ENCODE measurements at places on chromosomes 11 and 22.

DNA sequence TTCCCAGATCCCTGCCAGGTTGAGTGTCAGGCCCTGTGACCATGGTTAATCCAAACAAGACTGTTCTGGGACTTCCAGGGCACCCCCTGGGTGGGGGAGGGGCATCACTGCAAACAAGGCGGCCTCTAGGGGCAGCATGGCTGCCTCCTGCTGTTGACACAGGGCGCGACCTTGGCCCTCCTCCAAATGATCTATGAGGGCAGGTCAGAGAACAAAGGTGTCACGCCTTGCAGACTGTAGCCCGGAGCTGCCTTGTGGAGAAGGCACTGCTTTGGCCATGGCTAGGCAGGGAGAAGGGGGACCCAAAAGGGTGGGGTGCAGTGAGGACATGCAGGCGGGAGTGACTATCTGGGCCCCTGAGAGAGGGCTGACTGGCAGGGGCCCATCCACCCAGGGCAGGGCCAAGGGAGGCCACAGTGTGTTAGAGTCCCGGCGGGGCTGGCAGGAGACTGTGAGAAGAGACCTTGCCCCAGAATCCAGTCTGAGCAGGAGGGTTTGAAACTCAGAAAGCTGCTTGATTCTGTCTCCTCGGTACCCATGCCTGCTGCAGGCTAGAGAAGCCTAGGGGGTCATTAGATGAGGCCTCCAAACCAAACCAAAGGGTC, 35.6 kb downstream of the KCNC1 start:
- ATAC-seq: no peak

- ATAC-seq: no peak
These were observed 155.2 kb downstream of the MAML2 start for GRCh38 chr11:96187822-96188221.

GRCh38 chr11:17343907-17344306, 7.7 kb upstream of the NCR3LG1 start:
- ATAC-seq: no peak

GRCh38 chr11:117523680-117524079, 196.0 kb downstream of the CEP164 start:
- ATAC-seq: no peak

GRCh38 chr11:132037956-132038355, 667.5 kb downstream of the NTM start:
- no peak for ATAC-seq

DNA sequence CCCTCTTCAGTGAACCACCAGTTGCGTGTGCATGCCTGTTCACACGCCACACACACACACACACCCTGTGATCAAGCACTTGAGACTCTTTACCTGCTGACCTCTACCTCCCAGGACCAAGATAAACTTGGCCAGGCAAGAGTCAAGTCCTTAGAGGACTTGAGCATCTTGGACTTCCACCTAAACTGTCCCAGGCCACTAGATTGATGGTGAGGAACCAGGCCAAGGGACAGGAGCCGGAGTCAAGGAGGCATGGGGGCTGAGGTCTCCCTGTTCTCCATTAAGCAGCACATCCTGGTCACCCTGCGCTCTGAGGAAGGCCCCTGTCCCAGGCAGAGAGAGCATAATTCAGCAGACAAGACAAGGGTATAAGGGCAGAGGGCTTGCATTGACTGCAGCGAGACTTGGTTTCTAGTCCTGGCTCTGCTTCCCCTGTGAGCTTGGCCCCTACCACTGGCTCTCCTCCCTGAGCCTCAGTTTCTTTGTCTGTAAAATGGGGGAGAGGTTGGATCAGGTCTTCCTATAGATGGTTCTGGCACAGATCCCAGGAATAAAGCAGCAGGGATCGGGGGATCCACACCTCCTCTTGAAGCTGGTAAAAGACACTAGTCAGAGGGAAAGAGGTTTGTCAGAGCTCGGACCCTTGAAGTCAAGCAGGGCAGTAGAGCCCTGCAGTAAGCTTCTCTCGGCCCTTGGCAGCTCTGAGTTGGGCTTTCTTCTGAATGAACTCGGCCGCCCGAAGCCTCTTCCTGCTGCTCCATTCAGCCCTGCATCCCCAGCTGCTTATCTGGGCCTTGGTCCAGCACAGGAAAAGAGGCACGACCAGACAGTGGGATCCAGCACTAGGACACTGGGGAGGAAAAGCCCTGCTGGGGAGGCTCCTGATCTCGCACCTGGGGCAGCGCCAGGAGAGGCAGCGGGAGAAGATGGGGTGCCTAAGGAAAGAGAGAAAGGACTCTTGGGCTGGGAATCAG, 2.0 kb downstream of the CREB3L1 start:
- ATAC-seq: no peak

GRCh38 chr11:68215524-68216170, 2.6 kb upstream of the KMT5B start:
- ATAC-seq: no peak

DNA sequence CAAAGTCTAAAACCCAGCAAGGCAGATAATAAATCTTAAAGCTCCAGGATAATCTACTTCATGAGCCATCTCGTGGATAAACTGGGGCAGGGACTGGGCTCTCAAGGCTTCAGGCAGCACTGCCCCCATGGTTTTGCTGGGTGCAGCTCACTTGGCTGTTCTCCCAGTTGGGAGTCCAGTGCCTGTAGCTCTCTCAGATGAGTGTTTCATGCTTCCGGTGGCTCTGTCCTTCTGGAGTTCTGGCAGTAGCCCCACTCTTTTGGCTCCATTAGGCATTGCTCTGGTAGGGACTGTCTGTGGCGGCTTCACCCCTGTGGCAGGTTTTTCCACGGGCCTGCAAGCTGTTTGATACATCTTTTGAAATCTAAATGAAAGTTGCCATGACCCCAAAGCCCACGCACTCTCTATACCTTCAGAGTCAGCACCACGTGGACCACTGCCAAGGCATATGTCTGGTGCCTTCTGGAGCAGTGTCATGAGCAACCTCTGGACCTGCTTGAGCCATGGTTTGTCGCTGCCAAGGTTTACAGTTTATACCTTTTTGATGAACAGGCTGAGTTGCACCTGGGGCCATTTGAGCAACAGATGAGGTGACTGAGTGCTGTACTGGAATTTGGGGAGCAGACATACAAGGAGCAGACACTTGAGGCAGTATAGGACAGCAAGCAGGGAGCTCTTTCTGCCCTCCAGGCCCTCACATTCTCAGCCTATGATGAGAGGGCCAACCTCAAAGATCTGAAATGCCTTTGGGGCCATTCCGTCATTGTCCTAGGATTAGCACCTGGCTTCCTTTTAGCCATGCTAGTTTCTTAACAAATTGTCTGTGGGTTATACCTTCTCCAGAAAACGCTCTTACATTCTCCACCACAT, 48.6 kb downstream of the MTNR1B start:
- peak; percentile 34 for ATAC-seq

DNA sequence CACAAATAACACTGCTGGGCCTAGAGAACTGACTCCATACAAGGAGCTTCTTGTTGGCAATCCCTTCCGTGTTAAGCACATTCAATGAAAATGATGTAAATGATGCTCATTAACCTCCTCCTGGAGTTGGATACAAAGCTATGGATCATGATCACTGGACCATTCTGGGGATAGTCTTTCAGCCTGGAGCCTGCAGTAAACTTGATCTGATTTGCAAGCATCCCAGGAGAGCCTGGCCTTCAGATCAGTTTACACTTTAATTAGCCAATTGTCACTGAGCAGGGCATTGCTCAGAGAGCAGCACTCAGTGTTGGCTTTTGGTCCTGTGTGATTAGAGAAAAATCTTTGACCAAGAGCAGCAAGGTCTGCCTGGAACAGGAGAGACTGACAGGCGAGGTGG, 45.6 kb downstream of the ARFGAP3 start:
- no peak for ATAC-seq

GRCh38 chr22:36787204-36787988, 11.5 kb upstream of the IFT27 start:
- no peak for ATAC-seq

DNA sequence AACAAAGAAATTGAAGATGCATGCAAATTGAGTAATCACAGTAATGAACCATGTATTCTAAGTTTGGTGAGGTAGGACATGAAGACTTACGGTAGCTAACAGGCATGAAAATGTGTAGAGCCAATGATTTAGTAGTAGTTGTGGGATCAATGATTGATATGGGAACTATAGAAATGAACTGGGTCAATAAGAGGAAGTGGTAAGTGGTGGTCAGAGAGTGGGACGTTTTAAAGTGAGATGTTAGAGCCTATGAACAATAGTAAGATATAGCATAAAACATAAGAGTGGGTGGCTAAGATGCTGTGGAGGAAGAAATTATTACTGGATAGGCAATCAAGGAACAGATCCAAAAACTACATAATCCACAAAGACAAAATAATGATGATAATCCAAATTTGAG, 45.0 kb downstream of the DLG2 start:
- no peak for ATAC-seq

DNA sequence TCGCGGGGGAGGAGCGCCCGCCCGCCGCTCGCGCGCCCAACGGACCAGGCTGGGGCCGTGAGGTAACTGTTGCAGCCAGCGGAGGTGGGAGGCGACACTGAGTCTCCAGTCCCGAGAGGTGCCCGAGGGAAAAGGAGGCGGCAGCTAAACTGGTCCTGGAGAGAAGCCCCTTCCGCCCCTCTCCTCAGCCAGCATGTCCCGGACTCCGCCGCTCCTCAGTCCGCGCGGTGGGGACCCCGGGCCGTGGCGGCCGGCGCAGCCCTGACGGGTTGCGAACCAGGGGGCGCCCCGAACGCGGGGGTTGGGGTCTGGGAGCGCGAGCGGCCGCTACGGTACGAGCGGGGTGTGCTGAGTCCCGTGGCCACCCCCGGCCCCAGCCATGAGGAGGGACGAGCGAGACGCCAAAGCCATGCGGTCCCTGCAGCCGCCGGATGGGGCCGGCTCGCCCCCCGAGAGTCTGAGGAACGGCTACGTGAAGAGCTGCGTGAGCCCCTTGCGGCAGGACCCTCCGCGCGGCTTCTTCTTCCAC, at the start of gene PDE3B:
PDE3B (plus strand) TSS at position 108 of the 529 bp plus-strand sequence; CDS start at position 380, 272 bp downstream.
- peak; percentile 89 for ATAC-seq

- ATAC-seq: no peak
These were observed 19.8 kb upstream of the TMPRSS5 start for GRCh38 chr11:113725913-113726312.

- ATAC-seq: no peak
These were observed 110.6 kb downstream of the KIF18A start for GRCh38 chr11:27997344-27997743.

GRCh38 chr22:49188091-49188490, 639.6 kb downstream of the BRD1 start:
- ATAC-seq: no peak

DNA sequence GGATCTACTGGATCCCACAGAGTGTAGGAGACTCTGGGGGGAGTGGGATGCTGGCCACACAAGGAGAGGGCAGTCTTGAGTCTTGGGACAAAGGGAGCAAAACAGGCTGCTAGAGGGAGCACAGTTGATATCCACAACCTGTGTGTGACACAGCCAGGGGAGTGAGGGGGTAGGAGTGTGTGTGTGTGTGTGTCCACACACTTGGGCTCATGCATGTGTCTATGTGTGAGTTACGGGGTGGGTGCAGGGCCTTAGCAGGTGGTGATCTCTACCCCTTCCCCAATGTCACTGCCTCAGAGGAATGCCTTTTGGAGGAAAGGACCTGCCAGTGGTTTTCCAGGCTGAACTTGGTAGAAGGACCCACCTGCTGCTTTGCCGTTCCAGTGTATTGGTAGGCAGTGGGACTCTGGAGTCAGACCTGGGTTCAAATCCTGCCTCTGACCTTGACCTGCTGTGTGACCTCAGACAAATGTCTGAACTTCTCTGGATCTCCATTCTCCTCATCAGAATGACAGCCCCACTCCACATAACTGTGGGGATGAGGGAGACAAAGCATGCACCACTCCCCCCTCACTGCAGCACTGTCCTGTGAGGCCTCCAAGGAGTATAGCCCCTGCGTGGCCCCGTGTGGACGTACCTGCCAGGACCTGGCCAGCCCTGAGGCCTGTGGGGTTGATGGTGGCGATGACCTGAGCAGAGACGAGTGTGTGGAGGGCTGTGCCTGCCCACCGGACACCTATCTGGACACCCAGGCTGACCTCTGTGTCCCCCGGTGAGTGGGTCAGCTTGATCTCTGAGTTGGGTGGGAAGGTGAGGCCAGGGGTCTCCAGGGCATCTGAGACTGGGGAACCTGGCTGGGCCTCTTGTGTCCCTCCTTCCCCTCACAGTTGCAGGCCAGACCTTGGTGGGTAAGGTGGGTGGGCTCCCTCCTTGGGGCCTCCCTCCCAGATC, 27.4 kb downstream of the OTOG start:
- no peak for ATAC-seq

DNA sequence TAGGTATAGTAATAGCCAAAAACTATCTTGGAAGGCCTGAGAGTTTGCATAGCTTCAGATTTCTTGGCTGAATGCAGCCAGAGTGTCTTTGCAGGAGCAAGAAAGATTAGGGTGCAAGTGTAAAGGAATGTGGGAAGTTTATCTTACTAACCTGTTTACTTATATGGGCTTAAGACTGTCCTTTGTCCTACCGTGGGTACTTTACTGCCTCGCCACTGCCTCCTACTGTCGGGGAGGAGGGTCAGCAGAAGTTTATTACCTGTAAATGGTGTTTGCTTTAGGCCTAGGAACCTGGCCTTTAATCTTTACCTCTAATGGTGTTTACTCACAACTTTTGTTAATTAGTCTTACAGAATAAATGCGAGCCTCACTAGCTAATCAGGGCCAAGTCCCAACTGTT, 633.8 kb downstream of the DLG2 start:
- no peak for ATAC-seq

- ATAC-seq: no peak
These were observed 106.7 kb upstream of the ASPHD2 start for GRCh38 chr22:26322179-26322905.

DNA sequence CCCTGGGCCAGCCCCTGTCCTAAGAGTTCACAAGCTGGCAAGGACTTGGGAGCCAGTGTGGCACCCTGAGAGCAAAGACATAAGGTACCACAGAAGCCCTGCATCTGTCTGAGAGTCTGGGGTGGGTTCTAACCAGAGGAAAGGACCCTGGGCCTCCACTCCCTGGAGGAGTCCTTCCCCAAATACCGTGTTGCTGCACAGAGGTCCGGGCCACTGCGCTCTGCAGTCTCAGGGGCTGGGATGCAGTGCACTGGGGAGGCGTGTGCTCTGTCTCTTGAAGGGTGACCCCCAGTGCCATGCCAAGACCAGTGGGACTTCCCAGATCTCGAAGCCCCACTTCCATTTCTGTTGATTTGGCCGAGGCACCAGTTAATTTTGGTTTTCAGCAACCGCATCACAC, 4.3 kb upstream of the SH3BP1 start:
- no peak for ATAC-seq

DNA sequence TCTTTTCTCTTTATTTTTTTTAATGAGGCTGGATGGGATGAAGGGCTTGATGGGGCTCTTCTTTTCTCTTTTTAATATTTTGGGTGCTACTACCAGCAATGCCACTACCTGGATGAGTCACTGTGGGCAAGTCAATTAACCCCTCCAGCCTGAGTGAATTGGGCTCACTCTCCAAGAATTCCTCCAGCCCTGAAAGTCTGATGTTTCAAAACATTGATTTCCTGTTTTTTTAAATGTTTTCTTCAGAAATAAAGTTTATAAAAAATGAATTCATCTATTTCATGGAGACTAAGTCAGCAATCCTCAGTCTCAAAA, 812 bp upstream of the OR5A2 start:
- no peak for ATAC-seq
